Endothelial cell (in vitro differentiated cells): ENCODE measurements at places on chromosomes 1 and 21. TPM values are rescaled to one million over a fixed set of nuclear protein-coding genes. Genes with fewer than 3 reads are reported as not detected.

DNA sequence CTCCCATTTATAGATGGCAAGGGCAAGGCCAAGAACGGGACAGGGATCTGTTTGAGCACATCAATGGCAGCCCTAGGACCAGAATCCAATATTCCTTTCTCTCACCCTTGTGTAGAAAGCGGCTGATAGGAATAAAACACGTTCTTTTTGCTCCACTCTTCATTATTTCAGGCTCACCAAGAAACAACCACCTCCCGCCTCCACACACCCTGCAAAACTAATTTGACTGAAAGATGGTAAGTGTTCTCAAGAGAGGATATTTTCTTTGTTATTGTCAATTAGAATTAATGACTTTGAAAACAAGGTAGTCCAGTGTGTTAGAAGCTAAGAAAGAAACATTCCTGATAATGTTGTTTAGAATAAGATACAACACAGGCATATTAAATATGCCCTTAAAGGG is 11.9 kb upstream of the KNCN start:
- DNase-seq, result no peak

DPT gene
- total RNA-seq, result not detected

GRCh38 chr1:102550729-102551384 is 554.1 kb upstream of the OLFM3 start:
- peak; percentile 36 for DNase-seq

DNA sequence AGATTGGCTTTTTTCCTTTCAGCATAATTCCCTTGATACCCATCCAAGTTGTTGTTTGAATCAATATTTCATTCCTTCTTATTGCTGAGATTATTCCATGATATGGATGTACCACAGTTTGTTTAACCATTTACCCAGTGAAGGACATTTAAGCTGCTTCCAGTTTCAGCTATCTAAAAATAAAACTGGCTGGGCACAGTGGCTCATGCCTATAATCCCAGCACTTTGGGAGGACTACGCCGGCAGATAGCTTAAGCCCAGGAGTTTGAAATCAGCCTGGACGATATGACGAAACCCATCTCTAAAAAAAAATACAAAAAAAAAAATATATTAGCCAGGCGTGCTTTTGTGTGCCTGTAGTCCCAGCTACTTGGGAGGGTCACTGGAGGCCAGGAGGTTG is 32.6 kb downstream of the SEMA6C start:
- no peak for DNase-seq

DNA sequence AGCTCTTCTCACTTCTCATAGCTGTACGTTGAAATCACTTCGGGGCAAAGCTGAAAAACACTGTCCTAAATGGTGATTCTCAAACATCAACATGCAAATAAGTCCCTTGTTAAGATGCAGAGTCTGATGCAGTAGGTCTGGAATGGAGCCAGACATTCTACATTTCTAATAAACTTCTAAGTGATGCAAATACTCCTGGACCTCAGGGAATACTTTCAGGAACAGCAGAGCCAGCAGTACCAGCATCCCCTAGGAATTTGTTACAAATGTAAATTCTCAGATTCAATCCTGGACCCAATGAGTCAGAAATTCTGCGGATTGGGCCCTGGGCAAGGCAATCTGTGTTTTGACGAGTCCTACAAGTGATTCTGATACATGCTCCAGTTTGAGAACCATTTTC is 152.3 kb downstream of the PCNX2 start:
- DNase-seq, result no peak

- no peak for DNase-seq
These were observed 59.5 kb upstream of the BMP8A start for GRCh38 chr1:39431927-39432326.

CELA2A gene
- not detected for total RNA-seq

- DNase-seq, result no peak
These were observed 348.3 kb downstream of the BRINP3 start for GRCh38 chr1:190129366-190129765.

CFHR5 gene
- total RNA-seq, result not detected

DNA sequence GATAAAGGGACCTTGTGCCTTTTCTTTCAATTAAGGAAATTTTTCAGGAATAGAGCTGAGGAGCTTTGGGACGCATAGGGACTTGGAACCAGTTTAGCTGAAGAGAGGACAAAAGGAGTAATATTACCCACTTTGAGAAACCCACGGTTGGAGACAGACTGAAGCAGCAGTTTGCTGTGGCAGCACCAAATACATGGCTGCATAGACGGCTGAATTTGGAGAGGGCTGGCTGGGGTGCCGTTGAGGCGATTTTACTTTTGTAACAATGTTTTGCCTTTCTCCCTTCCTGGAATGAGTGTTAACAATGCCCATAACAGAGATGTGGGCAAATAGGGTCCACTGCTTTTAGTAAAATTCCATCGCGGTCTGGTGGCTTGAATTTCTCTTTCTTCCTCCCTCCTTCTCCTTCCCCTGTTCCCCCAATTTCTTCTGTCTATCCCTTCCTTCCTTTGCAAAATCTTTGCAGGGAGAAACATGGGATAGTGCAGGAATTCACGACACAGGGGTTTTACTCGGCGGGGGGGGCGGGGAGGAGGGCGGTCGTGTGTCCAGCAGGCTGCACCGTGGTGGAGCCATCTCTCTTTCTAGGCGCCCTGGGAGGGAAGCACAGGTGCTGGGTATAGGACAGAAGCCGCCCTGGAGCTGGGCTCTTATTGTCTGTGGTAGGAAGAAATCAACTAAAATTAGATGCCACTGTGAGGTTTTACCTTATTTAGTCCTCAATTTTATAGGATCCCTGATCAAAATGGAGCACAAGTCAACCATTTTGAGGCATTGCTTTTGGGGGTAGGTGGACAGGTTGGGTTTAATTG is 6.8 kb downstream of the LHX4 start:
- DNase-seq, result no peak

GRCh38 chr1:47031059-47031458 is 7.6 kb downstream of the CYP4X1 start:
- DNase-seq, result no peak

TRIM67 gene
- total RNA-seq, result 0.26 TPM

GRCh38 chr1:66924756-66925557 is at the start of the genes DNAI4 and MIER1:
Gene DNAI4, minus strand, starts transcription at chr1:66924856. Its CDS starts 25 bp downstream, at chr1:66924831.
Gene MIER1, plus strand, starts transcription at chr1:66924990. Its CDS starts 39 bp downstream, at chr1:66925029.
- DNase-seq, result peak; percentile 98

PPM1J gene
- 1.6 TPM for total RNA-seq

DNA sequence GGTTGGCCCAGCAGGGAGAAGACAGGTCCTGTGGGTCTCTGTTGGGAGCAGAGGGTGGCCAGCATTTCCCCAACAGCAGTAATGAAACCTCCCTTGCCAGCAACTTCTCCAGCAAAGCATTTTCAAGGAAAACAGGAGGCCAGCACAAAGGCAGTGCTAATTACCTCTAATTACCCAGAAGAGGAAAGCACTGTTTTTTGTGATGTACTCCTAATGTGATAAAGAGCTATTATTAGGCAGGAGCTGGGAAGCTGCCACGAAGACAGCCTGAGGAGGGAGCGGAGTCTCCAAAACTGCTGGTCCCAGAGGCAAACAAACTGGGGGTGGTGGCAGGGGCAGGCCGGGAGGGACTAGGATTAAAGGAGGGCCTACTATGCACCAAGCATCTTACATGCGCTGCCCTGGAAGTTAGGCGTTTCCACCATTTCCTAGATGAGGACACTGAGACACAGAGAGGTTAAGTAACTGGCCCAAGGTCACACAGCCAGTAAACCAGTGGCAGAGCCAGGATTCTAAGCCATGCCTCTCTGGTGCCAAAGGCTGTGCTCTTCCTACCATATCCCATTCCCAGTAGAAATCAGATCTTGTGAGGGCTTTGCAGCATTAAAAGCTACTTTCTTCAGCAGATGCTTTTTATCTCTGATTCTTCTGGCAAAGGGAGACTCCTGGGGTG is 24.5 kb downstream of the HTR6 start:
- DNase-seq, result no peak

- no peak for DNase-seq
These were observed 60.5 kb upstream of the FOXD3 start for GRCh38 chr1:63261736-63262458.

- DNase-seq, result no peak
These were observed 78.3 kb downstream of the NPHP4 start for GRCh38 chr1:5913876-5914275.
